RWPE1 (cell line): ENCODE measurements at places on chromosomes 7 and 10.

DNA sequence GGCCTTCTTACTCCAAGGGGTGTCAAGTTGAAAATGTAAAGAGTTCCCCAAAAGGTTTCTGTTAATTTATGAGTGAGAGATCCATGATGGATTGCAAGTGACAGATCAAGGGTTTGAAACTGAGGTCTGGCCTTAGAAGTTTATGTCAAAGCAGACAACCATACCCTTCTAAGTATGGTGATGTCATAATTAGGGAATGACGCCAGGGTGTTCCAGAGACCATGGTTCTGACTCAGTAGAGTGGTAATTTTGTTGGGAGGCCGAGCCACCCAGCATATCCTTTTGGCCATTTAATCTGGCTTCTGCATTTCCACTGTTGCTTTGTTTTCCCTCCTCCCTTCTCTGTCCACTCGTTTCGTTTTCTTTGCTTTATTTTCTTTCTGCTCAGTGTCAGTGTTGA, 2.7 kb downstream of the TRUB1 start:
- DNase-seq = no peak

DNA sequence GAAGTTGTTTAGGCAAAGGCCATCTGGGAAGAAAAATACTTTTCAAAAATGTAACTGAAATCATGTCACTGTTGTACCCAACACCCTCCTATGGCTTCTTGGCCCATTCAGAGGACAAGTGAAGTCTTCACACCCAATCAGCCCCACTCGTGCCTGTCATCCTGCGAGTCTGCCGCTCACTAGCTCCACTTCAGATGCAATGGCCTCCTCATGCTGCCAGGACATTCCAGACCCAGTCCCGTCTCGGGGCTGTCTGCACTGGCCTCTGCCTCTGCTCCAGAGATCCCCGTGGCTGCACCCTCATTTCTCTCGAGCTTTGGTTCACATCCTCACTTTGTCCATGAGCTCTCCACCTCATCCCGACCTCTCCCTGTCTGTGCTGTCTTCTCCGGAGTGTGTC, 227.1 kb downstream of the KCNMA1 start:
- no peak for DNase-seq

GRCh38 chr7:96224685-96225084, 97.2 kb downstream of the SLC25A13 start:
- DNase-seq = no peak

- DNase-seq = no peak
These were observed 7.1 kb upstream of the AQP1 start for GRCh38 chr7:30904561-30904960.

DNA sequence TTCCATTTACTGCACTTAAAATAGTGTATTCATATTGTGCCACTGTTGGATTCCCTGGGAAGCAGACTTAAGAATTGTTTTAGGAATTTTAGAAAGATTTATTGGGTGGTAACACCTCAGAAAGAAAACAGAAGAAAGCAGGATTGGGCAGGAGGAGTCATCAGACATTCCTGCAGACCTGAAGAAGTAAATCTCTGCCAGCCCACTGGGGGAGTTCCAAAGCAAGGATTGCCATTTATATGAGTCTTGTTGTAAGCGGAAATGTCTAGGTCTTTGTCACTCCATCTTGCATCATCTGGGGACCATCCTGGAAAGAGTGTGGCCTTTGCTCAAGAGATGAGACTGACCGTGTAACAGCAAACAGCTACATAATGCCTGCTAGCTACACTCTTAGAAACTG, 947.6 kb upstream of the POT1 start:
- DNase-seq = no peak

DNA sequence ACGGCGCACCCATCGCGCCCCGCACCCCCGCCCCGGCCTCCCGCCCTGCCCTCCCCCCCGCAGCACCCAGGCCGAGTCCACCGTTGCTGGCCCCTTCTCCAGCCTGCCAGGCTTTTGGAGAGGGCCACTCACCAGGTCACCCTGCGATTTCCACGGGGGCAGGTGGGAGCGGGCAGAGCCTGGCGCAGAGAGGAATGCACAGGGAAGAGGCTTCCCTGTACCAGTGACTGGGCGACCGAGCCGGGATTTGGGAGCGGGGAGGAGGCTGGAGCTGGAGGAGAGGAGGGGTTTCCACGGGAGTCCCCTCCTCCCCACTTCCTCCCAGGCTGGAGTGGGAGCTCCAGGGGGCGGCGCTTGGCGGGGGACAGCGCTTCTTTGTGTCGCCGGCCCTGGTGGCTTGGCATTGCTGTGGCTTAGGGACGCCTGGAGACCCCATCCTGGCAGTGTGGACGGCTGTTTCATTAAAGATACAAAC, 19.3 kb downstream of the TCAF1 start:
- no peak for DNase-seq

- DNase-seq = no peak
These were observed 642.6 kb downstream of the KCNMA1 start for GRCh38 chr10:76995023-76995422.

DNA sequence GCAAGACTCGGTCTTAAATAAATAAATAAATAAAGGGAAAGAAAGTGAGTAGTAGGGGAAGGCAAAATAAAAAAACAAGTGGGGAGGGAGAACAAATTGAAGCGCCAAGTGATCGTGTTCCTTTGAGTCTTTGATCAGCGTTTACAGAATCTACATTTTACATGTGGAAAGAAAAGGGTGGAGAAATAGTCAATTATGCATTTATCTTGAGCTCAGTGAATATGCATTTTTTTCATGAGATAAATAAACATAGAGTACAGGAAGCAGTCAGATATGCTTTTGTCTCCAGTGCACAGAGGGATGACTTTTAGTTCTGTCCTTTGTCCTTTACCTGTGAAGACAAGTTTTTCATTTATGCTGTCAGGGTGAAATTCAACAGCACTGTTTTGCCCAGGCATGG, 6.1 kb upstream of the GUSB start:
- DNase-seq = no peak

- no peak for DNase-seq
These were observed 147.3 kb downstream of the SEC23IP start for GRCh38 chr10:120039826-120040225.

- peak; percentile 45 for DNase-seq
These were observed 70.9 kb downstream of the GCC1 start for GRCh38 chr7:127514499-127514898.

- DNase-seq = no peak
These were observed 101.8 kb downstream of the CHN2 start for GRCh38 chr7:29296421-29296820.

GRCh38 chr7:70183278-70183677, 585.0 kb downstream of the AUTS2 start:
- no peak for DNase-seq

DNA sequence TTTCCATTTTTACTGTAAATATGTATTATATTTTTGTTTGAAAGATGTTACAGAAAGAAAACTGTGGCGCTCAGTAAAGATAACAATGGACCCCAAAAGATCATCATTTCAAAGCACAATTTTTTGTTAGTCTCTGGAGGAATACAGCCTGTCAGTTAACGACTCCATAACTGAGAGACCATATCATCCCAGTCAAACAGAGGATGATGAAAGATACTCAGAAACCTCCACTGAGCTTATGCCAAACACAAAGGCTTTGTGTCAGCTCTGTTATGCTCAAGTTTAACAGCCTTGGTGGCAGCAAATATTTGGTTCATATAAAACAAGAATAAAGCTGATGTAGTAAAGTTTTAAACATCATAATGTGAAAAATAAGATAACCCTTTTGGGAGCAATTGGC, 345.1 kb downstream of the NXPH1 start:
- no peak for DNase-seq

DNA sequence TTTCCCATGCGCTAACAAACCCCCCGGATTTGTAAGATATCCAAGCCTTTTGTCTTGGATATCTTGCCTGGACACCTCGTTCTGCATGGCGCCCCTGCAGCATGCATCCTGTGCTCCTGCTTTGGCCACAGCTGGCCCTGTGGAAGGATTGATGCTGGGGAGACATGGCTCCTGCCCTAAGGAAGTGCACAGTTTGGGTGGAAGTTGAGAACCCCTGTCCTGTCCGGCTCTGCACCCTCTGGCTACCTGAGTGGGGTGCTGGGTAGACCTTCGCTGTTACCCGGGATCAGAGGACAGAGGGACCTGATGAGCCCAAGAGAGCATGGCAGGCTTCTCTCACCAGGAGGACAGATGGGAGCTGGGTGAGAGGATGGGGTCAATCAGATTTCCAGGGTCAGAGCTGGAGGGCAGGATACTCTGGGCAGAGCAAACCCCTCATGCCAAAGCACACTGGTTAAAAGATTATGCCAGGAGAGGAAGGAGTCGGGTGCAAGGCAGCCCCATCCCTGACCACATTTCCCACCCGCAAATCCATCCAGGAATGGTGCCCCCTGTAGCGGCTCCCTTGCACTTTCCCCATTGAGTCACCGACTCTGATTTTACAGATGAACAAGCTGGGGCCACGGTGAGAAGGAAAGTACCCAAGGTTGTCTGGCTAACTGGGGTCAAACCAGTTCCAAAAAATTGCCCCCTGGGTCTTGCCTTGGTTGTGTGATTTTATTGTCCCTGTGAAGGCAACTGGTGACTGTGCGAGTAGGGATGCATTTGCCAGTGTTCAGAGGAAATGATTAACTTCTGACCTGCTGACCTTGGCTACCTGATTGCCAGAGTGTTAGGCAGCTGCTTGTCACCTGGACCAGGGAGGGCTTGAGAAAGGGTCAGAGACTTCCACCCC, 290.1 kb upstream of the ZMIZ1 start:
- no peak for DNase-seq

GRCh38 chr7:119684763-119685162, 588.2 kb upstream of the KCND2 start:
- DNase-seq = no peak

GRCh38 chr10:30219971-30220751, 128.9 kb downstream of the MTPAP start:
- peak; percentile 57 for DNase-seq

DNA sequence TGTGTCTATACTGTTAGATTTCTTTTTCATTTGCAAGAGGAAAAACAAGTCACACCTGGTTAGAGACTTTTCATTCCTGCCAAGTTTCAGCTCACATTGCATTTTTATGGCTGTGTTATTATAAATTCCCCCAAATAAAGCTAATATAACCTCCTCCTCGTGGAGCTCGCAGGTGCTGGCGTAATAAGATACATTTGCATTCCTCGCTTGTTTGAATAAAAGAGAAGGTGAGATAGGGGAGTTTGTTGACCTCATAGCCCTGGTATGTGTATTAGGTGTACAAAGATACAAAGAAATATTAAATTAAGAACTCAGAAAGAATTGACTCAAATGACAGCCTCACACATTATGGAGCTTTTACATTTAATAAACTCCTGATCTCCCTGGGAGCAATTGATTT, 257.7 kb upstream of the SP8 start:
- DNase-seq = peak; percentile 10
